Activated CD4-positive, alpha-beta memory T cell treated with anti-CD3 and anti-CD28 coated beads for 36 hours (primary cell): ENCODE measurements at places on chromosomes 6 and 20.
A peak's percentile ranks its signal among the peaks of the same experiment; 100 is the strongest.

- DNase-seq: no peak
These were observed 40.2 kb upstream of the DDR1 start for GRCh38 chr6:30844118-30844535.

- DNase-seq: no peak
These were observed 5.1 kb upstream of the SCRT2 start for GRCh38 chr20:680638-681187.

DNA sequence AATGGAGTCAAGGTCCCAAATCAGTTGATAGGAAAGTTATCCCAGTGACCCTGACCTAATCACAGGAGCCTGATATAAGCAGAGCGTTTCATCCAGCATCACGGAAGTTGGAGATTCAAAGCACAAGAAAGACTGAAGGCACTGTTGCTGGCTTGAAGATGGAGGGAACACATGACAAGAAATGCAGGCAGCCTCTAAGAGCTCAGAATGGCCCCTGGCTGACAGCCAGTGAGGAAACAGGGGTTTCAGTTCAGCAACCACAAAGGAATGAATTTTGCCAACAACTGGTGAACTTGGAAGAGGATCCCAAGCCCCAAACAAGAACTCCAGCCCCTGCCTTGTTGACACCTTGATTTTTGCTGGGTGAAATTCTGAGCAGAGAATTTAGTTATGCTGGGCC is 778.5 kb downstream of the MAFB start:
- DNase-seq: no peak

DNA sequence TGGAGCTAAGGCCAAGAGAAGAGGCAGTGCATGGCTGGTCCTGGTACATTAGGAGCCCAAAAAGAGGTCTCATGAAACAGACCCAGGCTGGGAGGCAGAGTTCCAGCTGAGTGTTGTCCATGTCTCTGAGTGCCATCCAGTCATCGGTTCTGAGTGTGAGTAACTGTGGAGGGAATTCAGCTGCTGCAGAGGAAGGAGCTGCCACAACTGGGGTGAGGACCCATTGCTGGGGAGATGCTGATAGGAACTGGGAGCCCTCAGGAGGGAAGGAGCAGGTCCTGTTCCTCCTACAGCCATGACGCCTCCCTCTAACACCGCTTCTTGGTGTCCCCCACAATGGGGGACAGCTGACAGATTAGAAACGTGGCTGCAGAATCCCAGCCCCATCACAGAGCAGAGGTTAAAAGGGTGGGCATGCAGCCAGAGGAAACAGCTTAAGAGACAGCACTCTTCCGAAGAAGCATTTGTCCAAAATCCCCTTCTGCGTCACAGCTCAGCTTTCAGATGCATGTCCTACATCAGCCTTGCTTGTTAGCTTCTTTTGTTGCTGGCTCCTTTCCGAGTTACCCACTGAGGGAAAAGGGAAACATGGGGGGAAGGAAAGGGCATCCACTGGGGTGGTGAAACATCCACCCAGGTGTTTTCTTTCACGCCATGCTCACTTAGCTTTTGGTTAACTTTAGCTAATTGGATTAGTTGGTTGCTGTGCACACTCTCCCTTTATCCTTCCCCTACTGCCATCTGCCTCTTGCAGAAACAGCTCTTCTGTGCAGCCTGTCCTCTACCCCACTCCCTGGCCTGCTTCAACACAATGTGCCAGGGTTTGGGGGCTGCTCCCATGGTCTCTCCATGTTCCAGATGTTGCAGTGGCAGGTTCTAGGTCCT is 239.2 kb downstream of the SYNDIG1 start:
- DNase-seq: no peak

DNA sequence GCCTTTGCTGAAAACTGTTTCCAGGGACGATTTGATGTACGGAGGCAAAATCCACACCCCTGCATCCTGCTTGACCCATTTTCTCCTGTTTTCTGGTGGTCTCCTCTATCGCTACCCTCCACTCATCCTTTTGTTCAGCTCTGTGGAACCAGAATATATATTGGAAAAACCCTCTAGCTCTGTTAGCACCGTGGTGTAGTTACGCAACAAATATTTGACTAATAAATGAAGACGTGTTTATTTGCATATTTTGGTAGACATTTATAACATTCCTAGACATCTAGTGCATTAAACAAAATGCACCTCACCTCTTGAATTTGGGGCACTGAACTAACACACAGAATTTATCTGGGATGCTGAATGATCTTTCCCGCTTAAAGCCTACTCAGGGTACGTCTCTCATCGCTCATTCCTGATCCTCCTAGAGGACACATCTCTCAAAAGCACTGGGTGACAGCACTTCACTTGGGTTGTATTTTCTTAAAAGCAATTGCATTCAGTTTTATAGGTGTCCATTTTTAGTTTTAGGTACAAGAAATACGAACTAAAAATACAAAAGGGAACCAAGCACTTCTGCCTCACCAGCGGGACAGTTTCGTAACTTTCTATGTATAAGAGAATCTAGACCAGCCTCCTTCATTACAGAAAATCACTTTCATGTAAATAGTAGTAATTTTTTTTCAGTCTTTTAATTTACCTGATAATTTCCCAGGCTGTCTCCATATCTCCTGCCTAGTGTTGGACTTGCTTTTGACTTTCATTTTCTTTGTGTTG is 59.2 kb downstream of the SNRNP48 start:
- no peak for DNase-seq

DNA sequence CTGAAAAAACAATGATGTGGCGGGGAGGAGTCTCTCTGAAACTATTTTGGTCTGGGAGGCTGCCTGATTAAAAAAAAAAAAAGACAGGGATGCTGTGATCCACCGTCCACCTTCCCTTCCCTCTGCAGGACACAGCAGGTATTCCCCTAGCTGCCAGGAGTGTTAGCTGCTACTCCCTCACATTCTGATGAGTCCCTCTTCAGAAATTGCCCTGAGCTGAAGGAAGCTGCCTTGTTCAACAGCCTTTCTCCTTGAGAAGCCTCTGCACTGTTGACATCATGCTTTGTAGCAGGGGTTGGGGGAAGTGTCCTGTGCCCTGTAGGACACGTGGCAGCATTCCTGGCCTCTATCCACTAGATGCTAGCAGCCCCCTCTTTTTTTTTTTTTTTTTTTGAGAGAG is 71.7 kb upstream of the ZMYND8 start:
- DNase-seq: no peak

GRCh38 chr6:166423781-166424180 is 41.0 kb upstream of the MPC1 start:
- DNase-seq: no peak

GRCh38 chr20:50799176-50799889 is 4.5 kb downstream of the BCAS4 start:
- no peak for DNase-seq

DNA sequence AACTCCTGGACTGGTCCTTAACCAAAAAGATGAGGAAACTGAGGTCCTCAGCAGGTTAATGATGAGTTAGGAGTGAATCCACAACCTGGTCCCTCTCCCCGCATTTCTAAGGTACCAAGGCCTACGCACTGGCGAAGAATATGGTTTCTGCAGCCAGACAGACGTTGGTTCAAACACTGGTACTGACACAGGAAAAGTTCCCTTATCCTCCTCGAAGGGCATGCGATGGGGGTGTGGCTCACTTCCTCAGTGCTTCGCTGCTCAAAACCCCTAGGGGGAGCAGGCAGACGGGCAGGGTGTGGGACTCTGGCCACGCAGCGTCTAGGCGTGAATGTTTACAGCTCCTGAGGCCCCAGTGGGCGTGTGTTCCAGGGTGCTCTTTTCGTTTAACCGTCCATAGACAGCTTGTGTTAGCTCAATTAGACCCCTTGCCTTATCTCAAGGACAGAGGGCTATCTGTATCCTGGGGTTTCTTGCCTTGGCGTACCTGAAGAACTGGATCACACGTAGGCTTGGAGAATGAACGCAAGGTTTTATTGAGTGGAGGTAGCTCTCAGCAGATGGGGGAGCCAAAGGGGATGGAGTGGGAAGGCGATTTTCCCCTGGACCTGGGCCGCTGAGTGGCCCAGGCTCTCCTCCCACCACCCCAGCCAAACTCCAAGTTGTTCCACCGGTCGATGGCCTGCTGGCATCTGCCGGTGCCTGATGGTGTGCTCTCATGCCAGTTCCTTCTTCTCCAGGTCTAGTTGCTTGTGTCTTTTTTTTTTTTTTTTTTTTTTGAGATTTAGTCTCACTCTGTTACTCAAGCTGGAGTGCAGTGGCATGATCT is 31.8 kb upstream of the PTPN1 start:
- DNase-seq: peak; percentile 89

DNA sequence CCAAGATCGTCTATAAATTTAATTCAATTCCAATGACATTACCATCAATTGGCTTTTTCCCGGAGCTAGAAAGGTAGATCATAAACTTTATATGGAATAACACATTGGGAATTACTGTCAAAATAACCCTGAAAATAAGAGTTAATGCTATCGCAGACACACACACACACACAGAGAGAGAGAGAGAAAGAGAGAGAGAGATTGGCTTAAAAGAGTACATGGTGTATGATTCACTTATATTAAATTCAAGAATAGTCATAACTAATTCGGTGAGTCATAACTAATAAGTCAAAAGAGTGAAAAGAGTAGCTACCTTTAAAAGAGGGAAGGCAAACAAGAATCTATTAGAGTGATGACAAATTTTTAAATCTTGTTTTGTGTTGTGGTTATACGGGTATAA is 425.5 kb downstream of the TBC1D32 start:
- DNase-seq: no peak

DNA sequence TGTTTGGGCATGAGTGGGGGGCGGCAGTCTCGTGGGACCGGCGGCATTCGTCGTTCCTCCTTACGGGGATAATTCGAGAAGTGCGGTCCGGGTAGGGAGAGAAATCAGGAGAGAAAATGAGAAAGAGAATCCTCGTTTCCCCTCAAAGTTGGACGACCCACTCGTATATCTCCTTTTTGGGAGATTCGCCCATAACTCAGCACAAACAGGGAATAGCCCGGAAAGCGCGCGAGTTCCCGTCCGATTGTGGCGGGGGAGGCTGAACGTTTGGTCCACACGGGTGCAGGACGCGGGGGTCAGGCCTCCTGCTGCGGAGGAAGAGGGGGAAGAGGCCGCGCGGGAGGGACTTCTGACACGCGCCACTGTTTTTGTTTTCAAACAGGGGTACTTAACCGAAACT is 42.4 kb downstream of the POPDC3 start:
- DNase-seq: no peak

- no peak for DNase-seq
These were observed 20.4 kb upstream of the MAP3K4 start for GRCh38 chr6:160971171-160971570.

- DNase-seq: no peak
These were observed 713.5 kb downstream of the RFPL4B start for GRCh38 chr6:113060664-113061063.

- no peak for DNase-seq
These were observed 39.9 kb downstream of the TMC2 start for GRCh38 chr20:2576317-2576727.

GRCh38 chr6:80544976-80545722 is 438.7 kb downstream of the BCKDHB start:
- DNase-seq: no peak

GRCh38 chr20:1887321-1887720 is 7.9 kb upstream of the SIRPA start:
- no peak for DNase-seq

GRCh38 chr6:88890860-88891845 is 72.3 kb downstream of the RNGTT start:
- DNase-seq: no peak

DNA sequence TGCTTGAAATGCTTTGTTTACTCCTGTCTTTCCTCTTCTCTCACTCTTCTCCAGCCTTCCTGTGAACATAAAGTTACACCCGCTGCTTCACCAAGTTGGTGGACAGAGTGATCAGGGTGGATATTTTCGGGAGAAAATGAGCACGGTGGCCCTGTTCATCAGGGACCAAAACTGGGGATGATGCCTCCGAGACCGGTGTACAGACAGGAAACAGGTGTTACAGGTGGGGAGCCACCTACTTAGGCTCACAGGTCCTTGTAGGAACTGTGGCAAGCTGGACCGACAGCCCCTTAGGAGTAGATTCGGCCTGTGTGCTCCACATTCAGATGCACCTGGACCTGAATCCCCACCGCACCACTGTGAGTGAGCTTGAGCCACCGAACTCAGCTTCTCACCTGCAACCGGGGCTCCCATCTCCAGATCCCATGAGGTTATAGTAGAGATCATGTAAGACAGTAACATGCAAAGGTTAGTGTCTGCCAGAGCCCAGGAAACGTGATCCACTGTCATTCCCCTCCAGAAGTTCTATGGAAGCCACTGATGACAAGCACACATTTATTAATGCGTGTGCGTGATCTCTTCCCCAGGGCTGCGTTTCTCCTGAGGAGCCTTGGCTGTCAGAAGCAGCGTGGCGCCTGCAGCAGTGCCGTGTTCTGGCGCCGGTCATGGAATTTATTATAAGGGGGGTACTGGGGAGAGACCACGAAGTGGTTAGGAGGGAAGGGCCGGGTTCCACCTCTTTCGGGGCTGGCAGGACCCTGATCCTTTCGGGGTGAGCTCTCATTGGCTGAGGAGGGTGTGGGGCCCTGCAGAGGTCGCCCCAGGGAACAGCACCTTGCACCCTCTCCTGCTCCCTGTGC is 94.2 kb downstream of the ERMARD start:
- no peak for DNase-seq

DNA sequence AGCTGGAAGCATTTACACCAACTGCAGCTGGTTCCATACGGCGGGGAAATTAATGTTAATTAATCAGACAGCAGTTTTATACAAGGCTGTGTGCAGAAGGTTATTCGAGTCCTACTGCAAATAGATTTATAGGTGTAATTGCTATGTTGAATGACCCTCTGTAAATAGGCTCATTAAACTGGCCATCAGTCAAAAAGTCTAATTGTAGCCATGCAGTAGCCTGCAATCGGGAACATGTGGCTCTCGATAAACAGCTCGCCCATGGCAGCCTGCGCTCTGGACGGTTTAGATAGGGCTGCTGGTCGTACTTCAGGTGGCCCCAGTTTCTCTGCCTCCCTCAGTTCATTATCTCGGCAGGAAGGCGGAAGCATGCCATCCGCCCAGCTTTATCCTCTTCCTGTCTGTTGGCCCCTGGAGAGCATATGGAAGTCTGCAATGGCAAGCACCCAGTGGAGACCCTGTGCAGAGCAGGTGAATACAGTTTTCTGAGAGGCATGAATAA is 143.2 kb downstream of the MBOAT1 start:
- no peak for DNase-seq

- no peak for DNase-seq
These were observed 645.2 kb downstream of the KIF16B start for GRCh38 chr20:15927893-15928650.

DNA sequence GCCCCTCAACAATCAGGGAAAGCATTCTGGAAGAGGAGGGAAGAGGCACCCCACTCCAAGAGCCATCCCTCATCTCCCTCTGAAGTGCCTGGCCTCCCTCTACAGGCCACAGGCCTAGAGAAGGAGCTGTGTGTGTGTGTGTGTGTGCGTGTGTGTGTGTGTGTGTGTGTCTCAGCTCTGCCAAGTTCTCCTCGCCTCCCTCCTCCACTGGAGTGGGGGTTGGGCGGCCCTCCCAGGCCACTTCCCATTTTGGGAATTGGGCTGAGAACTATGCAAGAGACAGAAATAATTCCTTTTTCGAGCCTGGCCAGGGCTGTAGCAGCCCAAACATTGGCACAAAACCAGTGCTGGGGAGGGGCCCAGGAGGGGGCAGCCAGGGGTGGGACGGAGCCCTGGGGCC is 35.7 kb downstream of the KCNB1 start:
- no peak for DNase-seq

- DNase-seq: no peak
These were observed 192.3 kb downstream of the TMEM200A start for GRCh38 chr6:130558131-130558530.

GRCh38 chr20:19826179-19826914 is 68.3 kb downstream of the RIN2 start:
- no peak for DNase-seq

GRCh38 chr6:136751522-136751956 is 40.7 kb downstream of the MAP3K5 start:
- DNase-seq: peak; percentile 52

GRCh38 chr6:134619789-134620188 is 301.9 kb upstream of the SGK1 start:
- no peak for DNase-seq
